ENCODE measurements at places on chromosomes 12 and 14.

- peak; percentile 45 for DNase-seq
Observed at GRCh38 chr12:120640861-120641833, 721 bp downstream of the CABP1 start.

DNA sequence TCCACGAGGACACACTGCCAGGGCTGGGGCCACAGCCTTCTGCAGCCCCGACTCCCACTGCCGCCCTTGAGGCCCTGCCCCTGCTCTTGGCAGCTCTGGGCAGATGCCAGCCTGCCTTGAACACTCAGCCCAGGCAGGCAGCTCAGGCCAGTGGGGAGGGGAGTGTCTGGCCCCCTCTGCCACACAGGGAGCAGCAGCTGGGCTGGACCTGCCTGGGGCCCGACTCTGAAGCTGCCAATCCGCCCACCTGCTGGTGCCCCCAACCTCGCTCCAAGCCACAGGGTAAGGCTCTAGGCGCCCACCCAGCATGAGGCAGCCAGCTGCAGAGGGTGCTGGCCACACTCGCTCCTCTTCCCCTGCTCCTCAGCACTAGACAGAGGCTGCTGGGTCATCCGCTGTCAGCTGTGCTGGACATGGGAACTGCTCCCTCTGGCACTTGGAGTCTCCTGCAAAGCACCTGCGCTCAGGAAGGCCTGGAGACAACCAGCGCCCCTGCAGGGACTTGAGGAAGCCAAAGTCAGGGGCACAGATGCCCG lies 24.6 kb upstream of the NUDT14 start:
- no peak for DNase-seq

- peak; percentile 42 for DNase-seq
Observed at GRCh38 chr14:57486767-57487379, 6.8 kb downstream of the CCDC198 start.

GRCh38 chr12:55765736-55766290 lies 22.9 kb downstream of the GDF11 start:
- DNase-seq, result no peak

DNA sequence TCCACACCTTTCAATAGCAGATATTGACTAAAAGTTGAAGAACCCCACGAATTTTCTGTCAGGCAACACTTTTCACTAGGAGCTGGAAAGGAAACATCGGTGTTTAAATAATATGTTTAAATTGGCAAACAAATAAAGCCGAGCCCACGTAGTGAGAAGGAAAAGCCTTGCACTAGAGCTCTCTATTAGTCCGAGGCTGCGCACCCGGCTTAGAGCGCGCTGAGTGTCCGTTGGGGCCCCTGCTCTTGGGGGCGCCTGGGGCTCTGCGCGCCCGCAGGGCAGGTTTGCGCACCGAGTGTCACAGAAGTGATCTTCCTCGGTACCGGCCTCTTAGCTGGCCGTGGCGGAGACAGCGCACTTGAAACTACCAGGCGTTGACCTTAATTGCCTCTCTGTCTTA lies 6.4 kb downstream of the TTC6 start:
- no peak for DNase-seq

Data from EL (cell line).